ENCODE measurements at places on chromosomes 7 and 10.

GRCh38 chr7:122416336-122416735, 111.8 kb upstream of the FEZF1 start:
- no peak for DNase-seq

DNA sequence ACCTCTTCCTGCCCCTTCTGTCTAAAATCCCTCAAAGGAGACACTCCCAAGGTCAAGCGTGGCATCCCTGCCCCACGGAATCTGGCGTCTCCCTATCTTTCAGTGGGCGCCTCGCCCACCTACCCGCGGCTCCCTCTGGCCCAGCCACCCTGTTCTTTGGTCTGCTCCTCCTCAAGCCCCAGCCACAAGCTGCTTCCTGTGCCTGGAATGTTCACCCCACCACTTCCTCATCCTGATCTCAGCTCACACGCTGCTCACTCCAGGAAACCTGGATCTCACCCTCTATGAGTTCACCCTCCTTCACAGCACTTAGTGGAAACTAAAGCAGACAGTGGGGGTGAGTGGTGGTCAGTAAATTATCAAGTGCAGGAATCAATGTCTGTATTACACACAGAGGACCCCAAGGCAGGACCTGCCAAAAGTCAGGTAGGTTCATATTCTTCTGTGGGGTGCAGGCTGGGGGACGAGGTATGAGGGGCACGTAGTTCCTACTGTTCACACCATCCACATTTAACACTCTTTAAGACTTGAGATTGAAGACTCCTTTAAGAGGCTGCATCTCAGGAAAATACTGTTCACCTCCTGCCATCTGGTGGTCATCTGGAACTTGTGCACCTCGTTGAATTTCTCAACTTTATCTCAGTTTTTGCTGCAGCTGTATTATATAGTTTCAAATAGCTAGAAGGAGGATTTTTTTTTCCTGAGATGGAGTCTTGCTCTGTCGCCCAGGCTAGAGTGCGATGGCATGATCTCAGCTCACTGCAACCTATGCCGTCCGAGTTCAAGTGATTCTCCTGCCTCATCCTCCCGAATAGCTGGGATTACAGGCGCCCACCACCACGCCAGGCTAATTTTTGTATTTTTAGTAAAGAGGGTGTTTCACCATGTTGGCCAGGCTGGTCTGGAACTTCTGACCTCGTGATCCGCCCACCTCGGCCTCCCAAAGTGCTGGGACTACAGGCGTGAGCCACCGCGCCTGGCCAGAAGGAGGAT, 166.6 kb downstream of the ARHGAP21 start:
- DNase-seq: peak; percentile 14

- no peak for DNase-seq
Measured at GRCh38 chr7:17787257-17787656, 153.0 kb downstream of the SNX13 start.

- no peak for DNase-seq
Measured at GRCh38 chr7:22709857-22710256, 17.1 kb upstream of the IL6 start.

DNA sequence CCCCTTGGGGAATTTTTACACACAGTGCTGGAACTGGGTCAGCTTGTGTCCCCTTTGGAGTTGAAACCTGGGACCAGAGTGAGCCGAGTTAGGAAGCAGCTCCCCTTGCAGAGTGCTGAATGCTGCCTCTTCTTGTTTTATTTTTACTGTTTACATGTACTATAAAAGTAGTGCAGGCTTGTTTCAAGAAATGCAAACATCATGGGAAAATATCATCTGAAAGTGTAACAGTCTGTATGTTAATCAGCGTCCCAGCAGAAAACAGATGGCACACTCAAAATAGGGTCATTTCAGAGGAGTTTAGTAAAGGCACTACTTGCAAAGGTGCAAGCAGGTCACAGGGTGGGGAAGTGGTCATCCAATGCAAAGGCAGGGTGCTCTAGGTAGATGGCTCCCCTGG, 30.1 kb downstream of the CXCL12 start:
- DNase-seq: no peak

GRCh38 chr7:36312915-36313334, 76.7 kb upstream of the ANLN start:
- DNase-seq: no peak

- no peak for DNase-seq
Measured at GRCh38 chr10:96138102-96138501, 8.0 kb downstream of the ZNF518A start.

DNA sequence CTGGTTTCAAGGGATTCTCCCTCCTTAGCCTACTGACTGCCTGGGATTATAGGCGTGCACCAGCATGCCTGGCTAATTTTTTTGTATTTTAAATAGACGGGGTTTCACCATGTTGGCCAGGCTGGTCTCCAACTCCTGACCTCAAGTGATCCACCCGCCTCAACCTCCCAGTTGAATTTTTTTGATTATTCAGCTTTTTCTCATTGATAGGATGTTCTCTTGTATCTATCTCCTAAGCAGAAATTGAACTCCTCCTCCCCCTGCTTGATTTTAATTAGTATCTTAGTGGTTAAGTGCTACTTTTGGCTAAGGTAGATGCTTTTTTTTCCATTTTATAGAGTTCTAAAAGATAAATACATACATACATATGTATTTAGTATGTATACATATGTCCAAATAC, 101.0 kb downstream of the ZNF277 start:
- no peak for DNase-seq

DNA sequence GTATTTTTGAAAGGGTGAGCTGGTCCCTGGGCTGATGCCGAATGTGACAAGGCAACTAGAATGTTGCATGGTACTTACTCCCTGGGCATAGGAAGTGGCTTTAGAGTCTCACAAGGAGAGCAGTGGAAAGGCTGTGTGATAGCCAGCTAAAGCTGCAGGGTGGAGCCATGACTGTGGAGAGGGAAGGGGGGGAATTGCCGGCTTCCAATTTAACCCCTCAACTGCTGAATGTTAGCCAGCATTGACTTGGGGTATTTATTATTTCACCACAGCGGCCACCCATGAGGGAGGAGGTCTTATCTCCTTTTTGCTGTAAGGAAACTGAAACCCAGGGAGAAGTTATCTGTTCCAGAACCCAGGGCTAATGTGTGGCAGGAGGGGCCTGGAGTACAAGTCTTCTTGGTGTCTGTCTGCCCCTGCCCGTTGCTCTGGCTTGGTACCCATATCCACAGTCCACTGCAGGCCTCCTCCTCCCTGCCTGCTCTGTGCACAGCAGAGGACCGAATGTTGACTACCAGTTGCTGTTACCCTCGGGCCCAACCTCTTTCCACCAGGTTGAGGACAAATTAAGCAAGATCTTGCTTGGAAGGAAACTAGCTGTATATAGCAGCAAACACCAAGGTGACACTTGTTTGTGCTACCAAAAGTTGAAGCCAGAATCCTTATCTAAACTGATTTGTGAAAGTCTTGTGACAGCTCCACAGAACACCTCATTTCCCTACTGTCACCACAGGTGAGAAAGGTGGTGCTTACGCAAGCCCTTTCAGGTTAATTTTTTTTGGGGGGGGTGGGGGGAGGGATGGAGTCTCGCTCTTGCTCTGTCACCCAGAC, 37.6 kb downstream of the WBP1L start:
- DNase-seq: no peak

DNA sequence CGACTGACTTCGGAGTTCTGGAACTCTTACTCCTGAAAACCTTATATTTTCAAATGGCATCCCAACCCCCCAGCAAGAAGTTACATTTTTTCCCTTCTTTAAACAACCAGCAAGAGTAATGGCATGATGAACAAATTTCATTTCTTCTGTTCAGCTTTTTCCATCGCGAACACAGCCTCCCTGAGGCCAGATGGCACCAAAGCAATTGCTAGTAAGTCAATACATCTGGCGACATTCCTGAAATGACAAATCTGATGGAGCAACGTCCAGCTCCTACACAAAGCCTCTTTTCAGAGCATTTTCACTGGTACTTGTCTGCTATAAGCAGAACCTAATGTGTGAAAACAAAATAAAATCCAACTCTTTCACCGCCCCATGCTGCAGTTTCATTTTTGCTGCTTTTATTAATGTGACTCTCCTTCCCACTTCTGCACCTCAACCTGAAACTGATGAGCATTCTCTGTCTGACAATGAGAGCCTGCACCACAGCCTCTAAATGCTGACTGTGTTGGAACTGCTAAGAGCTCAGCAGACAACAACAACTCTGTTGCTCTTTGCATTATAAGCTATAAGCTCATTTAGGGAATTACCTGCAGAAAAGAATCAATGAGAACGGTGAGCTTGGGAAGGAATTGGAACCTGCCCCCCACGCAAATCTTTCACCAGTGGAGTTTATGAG, 229.8 kb downstream of the FGFR2 start:
- DNase-seq: no peak

GRCh38 chr7:28840592-28840995, 117.5 kb downstream of the TRIL start:
- DNase-seq: no peak

- DNase-seq: peak; percentile 26
Measured at GRCh38 chr10:11113156-11113555, 95.5 kb downstream of the CELF2 start.

GRCh38 chr10:44821290-44821689, 89.8 kb upstream of the TMEM72 start:
- DNase-seq: no peak

- DNase-seq: no peak
Measured at GRCh38 chr10:30127120-30127541, 67.7 kb upstream of the JCAD start.

DNA sequence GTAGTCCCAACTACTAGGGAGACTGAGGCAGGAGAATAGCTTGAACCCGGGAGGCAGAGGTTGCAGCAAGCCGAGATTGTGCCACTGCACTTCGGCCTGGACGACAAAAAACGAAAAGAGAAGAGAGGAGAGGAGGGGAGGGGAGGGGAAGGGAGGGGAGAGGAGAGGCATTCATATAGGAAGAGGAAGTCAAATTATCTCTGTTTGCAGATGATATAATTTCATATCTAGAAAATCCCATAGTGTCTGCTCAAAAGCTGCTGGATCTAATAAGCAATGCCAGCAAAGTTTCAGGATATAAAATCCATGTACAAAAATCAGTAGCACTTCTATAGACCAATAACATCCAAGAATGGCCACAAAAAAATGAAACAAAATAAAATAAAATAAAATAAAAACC, 120.3 kb downstream of the LMBR1 start:
- DNase-seq: no peak

DNA sequence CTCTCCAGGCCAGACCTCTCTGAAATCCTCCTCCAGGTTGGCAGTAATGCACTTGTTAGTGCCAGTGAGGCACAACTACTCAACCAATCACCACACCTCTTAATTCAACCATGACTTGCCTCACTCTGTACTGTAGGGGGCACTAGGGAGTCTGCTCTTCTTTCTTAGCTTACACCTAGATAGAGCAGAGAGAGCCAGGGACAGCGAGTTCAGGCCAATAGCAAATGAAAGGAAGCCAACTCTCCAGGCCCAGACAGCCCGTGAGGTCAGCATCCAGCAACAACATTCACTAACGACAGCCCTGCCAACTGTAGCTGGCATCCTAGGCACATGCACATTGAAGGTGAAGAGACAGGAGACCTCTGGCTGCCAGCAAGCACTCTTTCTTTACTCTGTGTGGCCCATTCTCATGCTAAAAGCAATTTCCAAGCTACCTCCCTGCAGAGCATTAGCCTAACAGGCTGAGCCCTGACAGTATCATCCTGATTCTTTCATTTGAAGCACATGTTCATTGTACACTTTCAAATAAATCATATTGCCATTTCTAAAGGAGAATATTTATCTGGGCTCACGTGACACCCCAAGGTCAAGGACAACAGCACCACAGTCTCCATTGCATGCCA, 136.3 kb downstream of the DPY19L1 start:
- no peak for DNase-seq

- DNase-seq: peak; percentile 17
Measured at GRCh38 chr10:110641256-110641655, 2.9 kb upstream of the RBM20 start.

DNA sequence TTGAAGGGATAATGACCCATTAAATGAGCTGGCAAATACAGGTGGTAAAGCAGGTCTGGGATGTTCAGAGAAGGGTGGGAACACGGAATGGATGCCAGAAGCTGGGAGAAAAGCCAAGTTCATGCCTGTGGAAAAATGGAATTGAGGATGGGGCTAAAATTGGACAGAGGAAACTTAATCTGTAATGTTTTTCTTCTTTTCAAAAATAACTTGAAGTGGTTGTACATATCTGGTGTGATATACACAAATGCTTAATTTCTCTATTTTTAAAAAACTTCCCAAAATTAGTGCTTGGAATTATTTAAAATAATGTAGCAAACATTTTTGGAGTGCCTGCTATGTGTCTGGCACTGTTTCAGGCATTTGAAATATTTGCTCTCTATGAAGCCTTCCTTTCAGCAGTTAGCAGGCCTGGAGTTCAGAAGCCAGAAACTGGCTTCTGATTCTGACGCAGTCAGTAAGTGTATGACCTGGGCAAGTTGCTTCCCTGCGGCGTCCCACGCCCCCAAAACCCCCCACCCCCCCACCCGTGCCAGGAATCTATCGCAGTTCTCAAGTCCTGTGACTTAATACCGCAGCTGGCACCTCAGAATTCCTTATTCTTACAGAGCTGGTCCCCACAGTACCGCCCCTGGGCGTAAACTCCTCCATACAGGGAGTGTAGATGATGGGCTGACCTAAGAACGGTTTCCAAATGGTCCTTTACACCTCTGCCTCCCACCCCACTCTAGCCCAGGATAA, 828 bp upstream of the MALSU1 start:
- DNase-seq: no peak

DNA sequence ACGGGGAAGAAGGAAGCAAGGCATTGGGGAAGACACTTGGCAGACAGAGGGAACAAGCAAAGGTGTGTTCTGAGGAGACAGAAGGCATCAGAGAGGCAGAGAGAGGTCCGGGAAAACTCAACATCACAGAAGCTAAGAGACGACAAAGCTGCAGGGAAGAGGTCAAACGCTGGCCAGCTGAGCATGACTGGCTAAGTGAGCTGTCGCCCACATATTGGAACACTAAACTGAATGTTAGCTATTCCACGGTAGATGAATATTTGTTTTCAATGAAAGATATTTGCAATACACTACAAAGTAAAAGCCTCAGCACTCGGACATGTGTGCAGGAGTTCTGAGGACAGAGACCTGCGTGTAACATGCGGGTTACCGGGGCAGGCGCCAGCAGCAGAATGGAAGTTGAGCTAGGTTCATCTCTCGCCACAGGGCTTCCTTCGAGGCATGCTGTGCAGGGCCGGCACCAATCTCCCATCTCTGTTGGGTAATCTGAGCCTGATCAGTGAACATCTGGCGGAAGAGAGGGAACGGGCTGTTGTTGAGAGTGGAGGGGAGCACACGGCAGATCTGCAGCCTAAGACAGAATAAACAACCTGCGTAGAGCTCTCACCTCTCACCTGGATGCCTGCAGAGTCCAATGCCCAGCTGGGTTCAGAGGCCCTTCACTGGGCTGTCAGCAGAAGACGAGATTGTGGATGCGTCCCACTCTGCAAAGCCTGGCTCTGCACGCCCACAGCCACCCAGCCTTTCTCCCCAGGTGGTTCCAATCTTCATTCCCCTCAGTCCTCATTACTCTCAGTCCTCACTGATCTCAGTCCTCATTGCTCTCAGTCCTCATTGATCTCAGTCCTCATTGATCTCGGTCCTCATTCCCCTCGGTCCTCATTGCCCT, 35.9 kb downstream of the INSIG1 start:
- DNase-seq: no peak

All from effector memory CD8-positive, alpha-beta T cell (primary cell).